ENCODE measurements at places on chromosomes 4 and X.
A peak's percentile ranks its signal among the peaks of the same experiment; 100 is the strongest.

DNA sequence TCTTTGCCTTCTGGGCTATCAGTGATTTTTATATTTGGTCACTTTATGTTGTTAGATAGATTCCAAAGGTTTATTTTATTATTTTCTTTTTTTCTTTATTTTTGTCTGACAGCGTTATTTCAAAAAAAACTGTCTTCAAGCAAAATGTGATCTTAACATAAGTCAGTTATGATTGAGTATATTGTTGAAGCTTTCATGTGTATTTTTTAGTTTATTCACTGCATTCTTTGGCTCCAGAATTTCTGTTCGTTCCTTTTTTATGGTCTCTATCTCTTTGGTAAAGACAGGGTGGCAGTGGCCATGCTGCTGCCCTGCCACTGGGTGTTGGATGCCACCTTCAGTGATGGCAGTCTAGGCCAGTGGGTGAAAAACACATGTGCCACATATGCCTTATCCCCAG, at the start of gene MAGEC3:
TSS of gene MAGEC3 (plus strand) at position 301 of the 400 bp plus-strand sequence. CDS start at position 301, 0 bp downstream.
- no peak for DNase-seq

- no peak for DNase-seq
Measured at GRCh38 chr4:138053641-138054301, 188.4 kb downstream of the SLC7A11 start.

DNA sequence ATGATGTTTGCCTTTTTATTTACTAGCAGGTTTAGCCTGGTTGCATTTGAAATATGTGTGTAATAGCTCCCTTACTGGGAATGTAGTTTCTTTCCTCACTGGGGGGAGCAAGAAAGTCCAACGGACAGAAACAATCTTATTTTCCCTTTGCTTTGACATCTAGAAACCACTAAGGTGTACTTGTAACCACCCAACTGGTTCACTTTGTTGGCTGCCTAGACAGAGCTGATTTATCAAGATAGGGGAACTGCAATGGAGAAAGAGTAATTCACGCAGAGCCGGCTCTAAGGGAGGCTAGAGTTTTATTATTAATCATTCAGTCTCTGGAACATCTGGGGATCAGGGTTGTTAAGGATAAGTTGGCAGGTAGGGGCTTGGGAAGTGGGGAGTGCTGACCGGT, 30.3 kb downstream of the XG start:
- no peak for DNase-seq

DNA sequence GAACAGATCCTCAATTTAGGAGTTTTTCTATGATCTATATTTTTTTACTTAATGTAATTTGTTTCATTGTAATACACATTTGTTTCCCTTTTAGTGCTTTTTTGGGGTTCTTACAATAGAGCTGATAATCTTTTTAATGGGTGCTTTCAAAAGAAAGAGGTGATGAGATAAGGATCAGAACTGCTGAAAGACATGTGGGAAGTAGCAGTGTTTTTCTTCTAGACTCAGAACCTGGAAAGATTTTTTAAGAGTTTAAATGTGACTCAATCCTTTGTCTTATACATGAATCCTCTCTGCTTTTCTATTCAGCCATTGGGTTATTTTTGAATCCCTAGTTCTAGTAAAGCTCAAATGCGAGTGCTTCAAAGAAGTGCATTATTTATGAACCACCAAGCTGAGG, 25.6 kb downstream of the UCHL1 start:
- DNase-seq, result no peak

- no peak for DNase-seq
Measured at GRCh38 chr4:140106289-140106844, 47.6 kb downstream of the MAML3 start.

GRCh38 chrX:101368800-101369199, 17.2 kb downstream of the BTK start:
- DNase-seq, result no peak

GRCh38 chr4:113294908-113295307, 245.5 kb downstream of the ANK2 start:
- DNase-seq, result no peak

- DNase-seq, result no peak
Measured at GRCh38 chr4:132026166-132026565, 1122.9 kb upstream of the PCDH10 start.

GRCh38 chr4:81913427-81913879, 441.7 kb upstream of the RASGEF1B start:
- DNase-seq, result peak; percentile 21

- DNase-seq, result no peak
Measured at GRCh38 chr4:180116840-180117239, 2126.4 kb upstream of the TENM3 start.

DNA sequence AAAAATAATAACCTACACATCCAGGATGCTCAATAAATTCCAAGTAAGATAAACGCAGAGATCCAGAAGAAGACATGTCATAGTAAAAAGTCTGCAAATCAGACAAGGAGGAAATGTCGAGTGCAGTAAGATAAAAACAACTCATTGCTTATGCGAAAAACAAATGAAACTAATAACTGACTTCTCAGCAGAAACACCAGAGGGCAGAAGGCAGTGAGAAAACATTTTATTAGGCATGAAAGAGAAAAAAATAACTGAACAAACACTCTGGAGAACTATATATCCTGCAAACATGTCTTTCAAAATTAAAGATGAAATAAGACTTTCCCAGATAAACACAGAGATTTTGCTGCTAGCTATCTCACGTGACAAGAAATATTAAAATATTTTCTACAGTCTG, 201.3 kb upstream of the CTSO start:
- no peak for DNase-seq

- peak; percentile 71 for DNase-seq
Measured at GRCh38 chrX:109536439-109537323, at the start of gene NXT2. TSS of gene NXT2 (plus strand) at chrX:109536844. CDS start at chrX:109537007, 163 bp downstream.
